Thymus (tissue), 14 donors: ENCODE measurements at places on chromosomes 12 and 14. TPM values are rescaled to one million over a fixed set of nuclear protein-coding genes. Genes with fewer than 3 reads are reported as not detected.

DNA sequence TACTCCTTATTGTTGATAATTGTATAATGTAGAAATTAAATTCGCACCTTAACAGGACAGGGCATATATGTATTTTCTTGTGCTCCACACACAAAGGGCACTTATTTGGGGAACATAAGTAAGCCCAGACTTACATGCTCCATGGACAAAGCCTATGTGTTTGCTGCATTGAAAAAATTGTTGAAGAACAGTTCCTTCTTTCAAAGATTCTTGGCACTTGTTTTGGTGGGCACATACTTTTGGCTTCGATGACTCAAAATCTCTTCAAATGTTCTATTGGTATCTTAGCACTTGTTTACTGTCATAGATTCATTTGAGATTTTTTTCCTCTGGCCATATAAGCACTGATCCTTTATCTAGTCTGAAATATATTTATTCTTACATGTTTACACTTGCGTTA lies 1.4 kb upstream of the MAP4K5 start:
- no peaks in the 10 kb centered on the region for H3K36me3 ChIP-seq
- no peak overlapping the region for H3K4me3 ChIP-seq
- no peaks in the 10 kb centered on the region for H3K27me3 ChIP-seq
- peaks cover 13% of the 10 kb centered on the region for H3K4me1 ChIP-seq
- H3K27ac ChIP-seq, result no peak overlapping the region

- H3K4me3 ChIP-seq, result no peak overlapping the region
- peaks cover 59% of the 10 kb centered on the region for H3K36me3 ChIP-seq
- DNase-seq, result no peak
Observed at GRCh38 chr12:132700212-132700822, 10.3 kb upstream of the PGAM5 start.

CCDC175 gene
- not detected for total RNA-seq

DNA sequence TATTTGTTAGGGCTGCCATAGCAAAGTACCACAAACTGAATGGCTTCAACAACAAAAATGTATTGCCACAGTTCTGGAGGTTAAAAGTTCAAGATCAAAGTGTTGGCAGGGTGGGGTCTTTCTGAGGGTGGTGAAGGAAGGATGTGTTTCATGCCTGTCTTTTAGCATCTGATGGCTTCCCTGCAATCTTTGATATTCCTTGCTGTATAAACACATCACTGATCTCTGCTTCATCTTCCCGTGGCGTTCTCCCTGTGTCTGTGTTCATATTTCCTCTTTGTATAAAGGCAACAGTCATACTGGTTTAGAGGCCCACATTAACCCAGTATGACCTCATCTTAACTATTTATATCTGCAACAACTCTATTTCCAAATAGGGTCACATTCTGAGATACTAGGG lies 167.5 kb downstream of the BTG1 start:
- no peak overlapping the region for H3K27ac ChIP-seq
- peak; percentile 6 for DNase-seq
- no peaks in the 10 kb centered on the region for H3K27me3 ChIP-seq

DNA sequence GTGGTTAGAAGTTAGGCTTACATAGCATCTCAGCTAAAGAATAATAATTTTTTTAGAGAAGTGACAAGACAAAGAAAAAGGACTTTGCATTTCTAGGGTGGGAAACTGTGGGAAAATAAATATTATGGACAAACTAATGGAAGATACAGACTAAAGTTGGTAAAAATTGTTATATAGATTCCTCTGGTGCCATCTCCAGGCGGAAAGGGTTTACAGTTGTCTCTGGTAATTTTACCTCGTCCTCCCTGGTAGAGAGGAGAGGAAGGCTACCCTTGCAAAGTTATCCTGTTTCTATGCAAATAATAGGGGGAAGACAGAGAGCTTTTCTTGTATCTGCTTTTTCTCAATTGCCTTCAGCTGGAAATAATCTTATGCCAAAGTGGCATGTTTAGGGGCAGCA lies 5.2 kb downstream of the OR11G2 start:
- no peaks in the 10 kb centered on the region for H3K27me3 ChIP-seq
- H3K4me3 ChIP-seq, result no peak overlapping the region
- no peaks in the 10 kb centered on the region for H3K36me3 ChIP-seq

- no peaks in the 10 kb centered on the region for H3K27me3 ChIP-seq
- H3K36me3 ChIP-seq, result no peaks in the 10 kb centered on the region
- no peak for DNase-seq
- H3K27ac ChIP-seq, result no peak overlapping the region
- no peaks in the 10 kb centered on the region for H3K4me1 ChIP-seq
Observed at GRCh38 chr12:46580445-46580844, 207.9 kb upstream of the SLC38A2 start.

DNA sequence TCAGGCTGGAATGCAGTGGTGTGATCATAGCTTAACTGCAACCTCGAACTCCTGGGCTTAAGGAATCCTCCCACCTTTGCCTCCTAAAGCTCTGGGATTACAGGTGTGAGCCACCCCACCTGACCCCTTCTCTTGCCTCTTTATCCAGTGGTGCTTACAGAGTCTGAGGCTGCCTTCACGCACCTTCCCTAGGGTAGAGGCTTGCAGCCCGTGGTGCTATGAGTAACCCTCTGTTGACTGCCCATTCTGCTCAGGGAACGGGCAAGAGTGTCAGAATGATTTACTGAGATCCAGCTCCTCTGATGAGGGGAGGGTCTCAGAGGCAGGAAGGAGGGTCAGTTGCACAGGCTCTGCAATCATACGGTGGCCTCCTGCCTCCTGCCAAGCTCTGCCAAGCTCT lies 125.1 kb upstream of the TBX3 start:
- H3K36me3 ChIP-seq, result no peaks in the 10 kb centered on the region
- H3K27me3 ChIP-seq, result peaks cover 2% of the 10 kb centered on the region
- no peak for DNase-seq
- H3K4me1 ChIP-seq, result no peaks in the 10 kb centered on the region

- no peaks in the 10 kb centered on the region for H3K27me3 ChIP-seq
- DNase-seq, result no peak
- H3K27ac ChIP-seq, result no peak overlapping the region
- H3K4me1 ChIP-seq, result no peaks in the 10 kb centered on the region
- H3K4me3 ChIP-seq, result no peak overlapping the region
Observed at GRCh38 chr14:66859063-66859671, 330.1 kb upstream of the GARIN2 start.
